ENCODE measurements at places on chromosomes 5 and 9. TPM values are rescaled to one million over a fixed set of nuclear protein-coding genes. Genes with fewer than 3 reads are reported as not detected.

Gene GALNT10
- 19.4 TPM for total RNA-seq

Gene EMB
- 12.7 TPM for total RNA-seq

Gene DMRT2
- 1.0 TPM for total RNA-seq

Gene SOWAHA
- total RNA-seq, result 0.48 TPM

Gene TMC1
- total RNA-seq, result 1.9 TPM

Gene CBY3
- not detected for total RNA-seq

Gene TBC1D9B
- total RNA-seq, result 46.4 TPM

Gene MARCOL
- not detected for total RNA-seq

DNA sequence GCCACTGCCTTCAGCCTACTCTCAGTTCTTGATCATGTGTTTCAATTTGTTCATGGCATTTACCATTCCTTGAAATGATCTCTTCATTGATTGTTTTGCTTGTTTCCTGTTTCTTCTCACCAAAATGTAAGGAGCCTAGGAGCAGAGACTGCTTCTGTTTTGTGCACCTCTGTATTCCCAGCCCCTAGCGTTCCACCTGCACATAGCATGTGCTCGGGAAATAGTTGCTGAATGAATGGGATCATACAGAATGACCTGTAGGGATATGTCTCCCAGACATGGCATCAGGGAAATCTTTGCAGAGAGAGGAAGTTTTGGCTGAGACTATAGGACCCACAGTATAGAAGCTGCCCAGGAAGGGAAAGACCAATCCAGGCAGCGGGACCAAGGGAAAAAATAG lies 6.2 kb upstream of the CERCAM start:
- no peak for DNase-seq

- no peak for DNase-seq
Measured at GRCh38 chr9:1055166-1055565, 5.0 kb downstream of the DMRT2 start.

- DNase-seq, result no peak
Measured at GRCh38 chr9:78026947-78027346, 4.7 kb downstream of the GNAQ start.

DNA sequence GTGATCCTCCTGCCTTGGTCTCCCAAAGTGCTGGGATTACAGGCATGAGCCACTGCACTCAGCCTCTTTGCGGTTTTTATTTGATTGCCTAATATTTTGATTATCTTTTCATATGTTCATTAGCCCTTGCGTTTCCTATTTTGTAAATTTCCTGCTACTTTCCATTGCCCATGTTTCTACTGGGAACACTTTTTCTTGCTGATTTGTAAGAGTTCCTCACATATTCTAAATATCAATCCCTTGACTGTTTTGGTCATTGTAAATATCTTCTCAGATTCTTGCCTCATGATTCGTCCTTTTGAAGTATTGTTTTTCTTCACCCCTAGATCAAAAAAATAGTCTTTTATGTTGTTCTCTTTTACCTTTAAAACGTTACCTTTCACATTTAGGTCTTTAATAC lies 37.9 kb upstream of the TTC1 start:
- DNase-seq, result no peak

DNA sequence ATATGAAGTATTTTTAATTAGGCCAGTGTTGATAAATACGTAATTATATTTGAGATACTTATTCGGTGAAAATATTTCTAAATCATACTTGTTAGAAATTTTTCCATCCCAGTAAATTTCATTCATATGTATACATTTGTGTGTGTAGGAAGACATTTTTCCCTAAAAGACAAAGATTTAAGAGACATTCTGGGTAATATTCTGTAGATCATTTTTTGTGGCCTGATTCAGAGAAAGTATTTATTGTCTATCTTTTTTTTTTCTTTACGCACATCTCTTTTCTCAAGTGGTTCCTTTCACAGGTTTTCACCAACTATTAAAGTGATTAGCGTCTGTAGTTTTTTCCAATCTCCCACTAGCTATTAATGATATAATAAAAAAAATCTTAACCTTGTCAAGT lies 224.1 kb downstream of the MEF2C start:
- no peak for DNase-seq

DNA sequence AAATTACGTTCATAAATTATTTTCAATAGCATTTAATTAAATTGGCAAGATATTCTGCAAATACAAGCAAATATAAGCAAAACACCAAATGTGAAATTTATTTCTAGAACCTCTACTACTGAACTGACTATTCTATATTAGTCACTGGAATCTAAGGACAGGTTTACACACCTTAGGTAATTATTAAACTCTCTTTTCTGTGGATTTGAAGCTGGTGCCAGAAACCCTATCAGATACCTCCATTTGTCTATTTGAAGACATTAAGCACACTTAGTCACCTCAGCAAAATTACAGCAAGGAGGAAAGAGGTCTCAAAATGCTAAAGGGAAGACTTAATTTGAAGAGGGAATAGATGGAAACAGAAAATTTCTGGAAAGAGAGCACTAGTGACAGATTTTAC lies 83.4 kb downstream of the CPLANE1 start:
- no peak for DNase-seq

GRCh38 chr5:87539839-87540238 lies 127.1 kb upstream of the CCNH start:
- no peak for DNase-seq

DNA sequence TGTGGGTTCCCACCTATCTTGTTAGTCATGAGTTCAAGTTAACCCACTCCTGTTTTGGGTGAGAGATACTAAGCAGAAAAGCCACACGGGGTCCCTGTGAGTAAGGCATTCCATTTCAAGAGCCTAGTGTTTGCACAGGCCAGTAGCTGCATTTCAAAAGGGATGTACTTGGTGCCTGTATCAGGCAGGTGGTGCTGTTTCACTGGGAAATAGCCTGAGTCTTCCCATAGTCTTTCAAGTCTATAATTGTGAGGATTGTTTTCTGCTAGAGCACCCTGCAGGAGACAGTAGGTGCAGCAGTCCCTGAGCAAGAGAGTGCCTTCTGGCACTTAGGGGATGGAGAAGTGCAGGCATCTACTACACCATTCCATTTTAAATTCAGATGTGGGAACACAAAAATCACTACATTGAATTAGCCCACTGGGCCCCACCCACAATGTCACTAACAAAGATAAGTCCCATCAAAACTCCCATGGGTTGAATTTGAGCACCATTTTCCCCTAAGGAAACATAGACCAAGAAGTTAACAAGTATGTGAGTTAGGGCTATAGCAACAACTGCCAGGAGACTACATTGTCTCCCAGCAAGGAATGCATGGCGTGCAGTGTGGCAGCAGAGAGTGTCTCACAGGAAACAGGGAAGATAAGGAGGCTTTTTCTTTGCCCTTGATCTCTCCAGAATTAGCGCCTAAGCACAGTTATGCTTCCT lies 263.2 kb downstream of the COX7C start:
- DNase-seq, result no peak

GRCh38 chr9:112530751-112531205 lies 44.2 kb downstream of the KIAA1958 start:
- no peak for DNase-seq

GRCh38 chr5:15007646-15008045 lies 136.1 kb upstream of the ANKH start:
- DNase-seq, result no peak

DNA sequence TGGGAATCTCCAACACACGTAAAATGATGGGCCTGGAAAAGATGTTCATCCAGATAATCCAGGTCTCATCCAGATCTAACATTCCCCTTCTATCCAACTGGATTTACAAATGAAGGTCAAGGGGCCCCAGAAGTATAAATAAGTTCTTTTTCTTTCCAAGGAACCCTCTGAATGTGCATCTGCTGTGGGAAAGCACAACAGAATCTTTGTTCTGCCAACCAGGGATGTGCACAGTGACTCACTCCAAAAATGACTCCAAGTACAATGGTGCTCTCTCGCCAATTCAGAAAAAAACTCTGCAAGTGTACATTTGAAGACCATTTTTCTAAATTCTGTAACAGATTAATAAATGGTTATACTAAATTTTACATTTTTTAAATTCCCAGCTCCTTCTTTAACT lies 12.4 kb downstream of the RAPGEF6 start:
- no peak for DNase-seq

DNA sequence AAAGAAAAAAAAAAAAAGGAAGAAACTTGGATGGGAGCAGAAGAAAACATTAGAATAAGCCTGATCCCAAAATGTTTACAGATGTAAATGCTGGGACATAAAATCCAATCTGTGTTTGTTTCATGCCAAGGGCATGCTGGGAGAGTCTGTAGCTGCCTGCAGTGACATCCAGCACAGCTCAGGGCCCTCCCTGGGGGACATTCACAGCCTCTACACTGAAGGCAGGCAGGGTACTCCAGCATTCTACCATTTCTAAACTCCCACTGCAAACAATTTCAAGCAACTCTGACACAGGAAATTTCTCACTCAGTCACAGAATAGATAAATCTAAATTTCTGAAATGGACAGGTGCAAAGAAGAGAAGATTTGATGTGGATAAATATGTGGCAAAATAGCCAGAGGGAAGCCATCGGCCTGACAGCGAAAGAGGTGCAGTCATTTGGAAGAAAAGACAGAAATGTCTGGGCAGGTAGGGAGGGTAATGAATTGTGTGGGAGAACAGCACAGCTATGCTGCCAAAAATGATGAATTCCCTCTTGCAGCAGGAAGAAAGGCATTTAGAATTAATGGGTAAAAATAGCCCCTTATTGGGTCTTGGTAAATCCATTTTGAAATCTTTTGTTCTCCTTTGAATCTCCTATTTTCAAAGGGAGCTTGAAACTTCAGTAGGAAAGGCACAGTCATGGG lies 199.4 kb downstream of the MED10 start:
- DNase-seq, result no peak

- DNase-seq, result no peak
Measured at GRCh38 chr9:68637020-68637419, 68.0 kb upstream of the PIP5K1B start.

GRCh38 chr5:31346896-31347551 lies 153.5 kb downstream of the CDH6 start:
- no peak for DNase-seq

GRCh38 chr9:37187713-37188439 lies 67.5 kb downstream of the ZCCHC7 start:
- no peak for DNase-seq

Data from urinary bladder (tissue), 4 donors.